Fibroblast of the aortic adventitia (primary cell): ENCODE measurements at places on chromosomes 7 and 10.
A peak's percentile ranks its signal among the peaks of the same experiment; 100 is the strongest.

DNA sequence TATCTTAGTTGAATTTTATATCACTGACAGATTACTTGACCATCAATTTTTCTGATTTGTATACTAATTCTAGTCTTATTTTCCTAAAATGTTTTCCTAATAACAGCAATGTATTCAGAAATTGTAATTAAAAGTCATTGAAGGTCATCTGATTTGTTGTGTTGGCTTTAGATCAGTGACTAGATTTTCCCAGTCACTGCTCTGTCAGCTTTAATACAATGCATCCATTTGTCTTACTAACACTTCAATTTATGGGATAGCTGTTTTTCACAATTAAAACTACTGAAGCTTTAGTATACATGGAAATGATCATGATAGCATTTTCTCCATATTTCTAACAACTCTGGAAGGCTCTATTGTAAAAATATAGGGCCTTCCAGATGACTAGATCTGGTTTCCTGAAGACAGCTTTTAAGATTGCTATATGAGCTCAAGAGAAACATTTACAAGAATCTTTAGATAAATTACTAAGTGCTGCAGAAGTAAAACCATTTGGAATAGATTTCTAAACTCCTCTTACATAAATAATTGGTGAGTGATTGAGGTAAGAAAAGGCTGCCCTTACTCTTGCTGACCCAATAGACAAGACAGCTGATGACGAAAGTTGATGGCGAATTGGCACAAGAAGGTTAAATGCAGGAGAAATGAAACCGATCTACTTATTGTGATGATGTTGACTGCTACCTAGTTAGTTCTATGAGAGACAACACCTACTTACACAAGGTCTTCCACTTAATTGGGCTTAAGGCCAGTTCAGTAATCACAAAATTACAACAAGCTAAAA, 74.1 kb downstream of the LRRTM3 start:
- no peak for DNase-seq

DNA sequence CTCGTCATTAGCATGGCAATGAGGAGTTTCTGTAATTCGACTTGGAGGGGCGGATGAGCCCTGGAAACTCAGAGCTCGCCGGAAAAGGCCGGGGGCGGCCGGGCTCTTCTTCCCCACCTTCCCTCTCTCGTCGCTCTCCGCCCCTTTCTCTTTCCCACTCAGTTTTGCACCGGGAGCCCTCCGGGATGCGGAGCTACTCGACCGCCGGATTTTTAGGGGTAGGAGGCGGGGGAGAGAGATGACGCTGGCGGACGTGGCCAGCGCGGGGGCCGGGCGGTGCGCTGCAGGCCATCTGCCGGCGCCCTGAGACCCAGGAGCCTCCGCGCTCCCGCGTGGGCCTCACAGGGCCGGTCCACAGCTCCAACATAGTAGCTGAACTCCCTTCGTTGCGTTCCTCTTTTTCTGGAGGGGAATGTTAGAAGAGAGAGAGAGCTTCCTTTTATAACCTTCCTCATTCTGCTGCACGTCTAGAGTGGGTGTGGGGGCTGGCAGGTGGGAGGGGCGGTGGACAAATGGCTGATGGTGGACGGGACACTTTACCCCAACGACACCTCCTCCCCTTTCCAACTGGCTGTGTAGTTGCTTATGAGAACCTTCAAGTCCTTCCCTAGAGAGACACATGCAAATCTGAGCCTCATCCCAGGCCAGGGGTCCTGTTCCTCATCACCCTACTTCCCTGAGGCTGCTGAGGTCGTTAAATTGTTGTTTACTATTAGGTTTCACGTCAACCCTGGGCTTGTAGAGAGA, 1.1 kb upstream of the HOXA1 start:
- peak; percentile 42 for DNase-seq

DNA sequence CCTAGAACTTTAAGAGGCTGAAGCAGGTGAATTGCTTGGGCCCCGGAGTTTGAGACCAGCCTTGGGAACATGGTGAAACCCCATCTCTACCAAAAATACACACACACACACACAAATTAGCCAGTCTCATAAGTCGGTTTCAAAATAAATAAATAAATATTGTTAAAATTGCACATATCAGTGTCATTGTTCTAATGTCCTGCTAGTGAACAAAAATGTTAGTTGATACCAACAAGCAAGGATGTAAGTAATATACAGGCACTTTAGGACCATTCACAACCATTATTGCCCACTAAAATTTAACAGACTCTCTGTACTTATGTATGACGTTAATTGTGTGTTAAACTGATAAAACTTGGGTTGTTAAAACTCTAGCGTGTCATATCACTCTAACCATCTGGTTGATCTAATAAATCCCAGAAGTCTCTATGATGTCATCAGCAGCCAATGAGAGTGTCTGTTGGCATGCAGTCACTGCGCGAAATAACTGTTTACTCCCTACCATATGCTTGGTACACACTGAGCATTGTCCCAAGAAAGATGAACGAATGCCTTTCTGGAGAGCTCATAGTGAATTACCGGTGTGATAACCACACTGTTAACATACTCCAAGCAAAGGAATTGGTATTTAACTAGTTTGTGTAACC, 30.4 kb upstream of the OTUD1 start:
- peak; percentile 33 for DNase-seq

- DNase-seq: no peak
Measured at GRCh38 chr10:4837551-4837950, 11.5 kb downstream of the AKR1E2 start.

- DNase-seq: no peak
Measured at GRCh38 chr7:50405221-50405620, 44.9 kb downstream of the FIGNL1 start.

DNA sequence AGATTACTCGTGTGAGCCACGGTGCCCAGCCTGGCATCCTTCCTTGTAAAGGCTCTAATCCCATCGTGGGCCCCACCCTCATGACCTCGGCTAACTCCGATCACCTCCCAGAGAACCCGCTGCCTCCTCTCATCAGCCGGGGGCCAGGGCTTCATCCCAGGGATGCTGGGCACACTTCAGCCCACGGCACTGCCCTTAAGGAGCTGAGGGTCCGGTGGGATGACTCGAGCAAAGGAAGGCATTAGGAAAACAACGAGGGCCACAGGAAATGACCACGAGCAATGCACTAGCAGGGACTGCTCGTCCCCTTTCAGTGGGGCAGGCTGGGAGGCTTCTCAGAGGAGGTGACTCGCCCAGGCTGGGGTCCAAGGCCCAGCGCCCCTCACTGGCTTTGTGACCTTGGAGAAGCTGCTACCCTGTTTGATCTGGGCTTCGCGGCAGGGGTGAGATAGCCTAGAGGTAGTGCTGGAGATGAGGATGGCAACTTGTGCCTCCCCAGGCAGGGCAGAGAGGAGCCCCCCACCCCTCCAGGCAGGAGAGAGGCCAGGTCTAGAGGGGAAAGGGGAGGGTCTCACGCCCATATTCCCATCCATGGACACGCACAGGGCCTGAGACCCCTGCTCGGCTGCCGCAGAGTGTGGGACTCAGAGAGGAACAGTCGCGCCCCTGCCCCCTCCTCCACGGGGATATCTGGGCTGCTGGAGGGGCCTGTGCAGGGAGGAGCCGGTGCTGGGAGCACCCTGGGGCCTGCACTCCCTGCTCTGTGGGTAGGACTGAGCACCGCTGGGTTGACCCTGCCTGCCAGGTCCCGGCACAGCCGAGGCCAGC, 26.8 kb downstream of the ELFN1 start:
- no peak for DNase-seq

DNA sequence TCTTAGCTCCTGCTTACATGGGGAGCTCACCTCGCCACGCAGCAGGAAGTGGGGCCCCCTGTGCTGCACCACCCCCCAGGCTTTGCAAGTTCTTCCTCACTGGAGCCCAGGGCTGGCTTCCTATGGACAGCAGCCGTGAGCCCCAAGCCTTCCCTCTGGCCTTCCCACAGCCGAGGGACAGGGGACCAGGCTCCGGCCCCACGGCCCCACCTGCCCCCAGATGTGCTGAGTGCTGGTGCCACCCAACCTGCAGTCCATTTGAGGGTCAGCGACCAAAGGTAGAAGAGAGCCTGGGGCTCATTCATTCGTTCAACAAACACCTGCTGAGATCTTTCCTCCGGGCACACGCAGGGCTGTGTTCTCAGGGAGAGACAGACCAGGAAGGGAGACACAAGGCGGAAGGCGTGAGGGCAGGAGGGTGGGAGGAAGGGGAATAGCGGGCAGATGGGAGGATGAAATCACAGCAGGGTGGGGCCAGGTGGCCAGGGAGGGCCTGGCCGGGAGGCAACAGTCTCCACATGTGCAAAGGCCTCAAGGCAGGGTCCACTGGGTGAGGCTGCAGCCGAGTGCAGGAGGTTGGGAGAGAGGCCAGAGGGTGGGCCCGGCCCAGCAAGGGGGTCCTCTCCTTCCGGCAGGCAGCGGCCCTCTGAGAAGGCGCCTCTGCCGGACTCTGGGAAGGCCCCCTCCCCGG, 100.1 kb downstream of the FOXL3 start:
- DNase-seq: no peak

GRCh38 chr10:67959839-67960476, 75.5 kb downstream of the SIRT1 start:
- no peak for DNase-seq
